Dermis microvascular lymphatic vessel endothelial cell (primary cell): ENCODE measurements at places on chromosomes 7 and 10.

GRCh38 chr10:82144153-82144552 is 269.2 kb downstream of the NRG3 start:
- DNase-seq: no peak

DNA sequence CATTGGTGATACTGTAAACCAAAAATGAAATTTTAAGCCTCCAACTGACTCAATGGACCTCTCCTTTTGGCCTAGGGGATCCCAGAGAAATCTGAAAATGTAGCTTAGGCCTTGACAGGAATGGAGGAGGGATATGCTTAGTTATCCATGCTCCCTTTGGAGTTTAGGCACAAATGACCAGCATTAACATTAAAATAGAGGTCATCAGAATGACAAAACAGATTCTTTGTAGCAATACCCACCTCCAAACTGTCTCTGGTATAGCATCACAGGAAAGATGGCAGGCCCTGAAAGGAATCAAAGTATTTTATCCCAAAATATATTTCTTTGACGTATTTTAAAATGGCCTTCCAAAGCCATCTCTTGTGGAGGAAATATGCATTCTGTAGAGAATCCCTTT is 39.1 kb upstream of the LRRN3 start:
- no peak for DNase-seq

- DNase-seq: no peak
Observed at GRCh38 chr10:118820326-118821116, 65.8 kb upstream of the CACUL1 start.

DNA sequence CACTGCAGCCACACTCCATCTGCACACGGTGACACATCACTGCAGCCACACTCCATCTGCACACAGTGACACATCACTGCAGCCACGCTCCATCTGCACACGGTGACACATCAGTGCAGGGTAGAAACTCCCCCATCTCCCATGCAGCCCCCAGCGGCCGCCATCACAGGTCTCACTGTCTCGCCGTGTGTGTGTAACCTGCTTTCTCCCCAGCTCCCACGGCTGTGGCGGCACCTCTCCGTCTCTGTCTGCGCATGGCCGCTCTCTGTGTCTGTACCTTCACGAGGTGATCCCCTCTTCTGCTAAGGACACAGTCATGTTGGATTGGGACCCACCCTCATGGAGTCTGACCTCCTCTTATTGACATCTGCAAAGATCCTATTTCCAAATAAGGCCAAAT is 527.4 kb downstream of the PTPRN2 start:
- DNase-seq: no peak

DNA sequence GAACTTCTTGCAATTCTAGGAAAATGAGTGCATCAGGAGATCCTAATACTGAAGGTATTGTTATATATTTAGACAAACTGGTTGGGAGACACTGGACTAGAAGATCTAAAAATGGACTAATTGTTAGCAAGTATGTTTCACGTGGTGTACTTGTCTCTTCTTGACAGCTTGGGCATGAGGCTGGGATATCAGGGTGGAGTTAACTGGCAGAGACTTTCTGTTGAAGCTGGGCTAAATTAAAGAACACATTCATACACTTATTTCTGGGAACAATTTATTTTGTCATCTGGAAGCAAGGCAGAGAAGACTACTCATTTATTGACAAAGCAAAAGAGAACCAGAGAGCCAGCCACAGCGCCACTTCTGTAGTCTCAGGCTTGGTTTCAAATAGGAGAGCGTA is 25.9 kb downstream of the TYW1 start:
- DNase-seq: no peak

GRCh38 chr7:26153823-26154783 is 2.1 kb downstream of the NFE2L3 start:
- peak; percentile 83 for DNase-seq

GRCh38 chr7:92567460-92567859 is 22.7 kb downstream of the FAM133B start:
- peak; percentile 69 for DNase-seq

- no peak for DNase-seq
Observed at GRCh38 chr7:78924581-78924980, 528.9 kb downstream of the MAGI2 start.

- no peak for DNase-seq
Observed at GRCh38 chr7:157973971-157974677, 613.5 kb downstream of the PTPRN2 start.

DNA sequence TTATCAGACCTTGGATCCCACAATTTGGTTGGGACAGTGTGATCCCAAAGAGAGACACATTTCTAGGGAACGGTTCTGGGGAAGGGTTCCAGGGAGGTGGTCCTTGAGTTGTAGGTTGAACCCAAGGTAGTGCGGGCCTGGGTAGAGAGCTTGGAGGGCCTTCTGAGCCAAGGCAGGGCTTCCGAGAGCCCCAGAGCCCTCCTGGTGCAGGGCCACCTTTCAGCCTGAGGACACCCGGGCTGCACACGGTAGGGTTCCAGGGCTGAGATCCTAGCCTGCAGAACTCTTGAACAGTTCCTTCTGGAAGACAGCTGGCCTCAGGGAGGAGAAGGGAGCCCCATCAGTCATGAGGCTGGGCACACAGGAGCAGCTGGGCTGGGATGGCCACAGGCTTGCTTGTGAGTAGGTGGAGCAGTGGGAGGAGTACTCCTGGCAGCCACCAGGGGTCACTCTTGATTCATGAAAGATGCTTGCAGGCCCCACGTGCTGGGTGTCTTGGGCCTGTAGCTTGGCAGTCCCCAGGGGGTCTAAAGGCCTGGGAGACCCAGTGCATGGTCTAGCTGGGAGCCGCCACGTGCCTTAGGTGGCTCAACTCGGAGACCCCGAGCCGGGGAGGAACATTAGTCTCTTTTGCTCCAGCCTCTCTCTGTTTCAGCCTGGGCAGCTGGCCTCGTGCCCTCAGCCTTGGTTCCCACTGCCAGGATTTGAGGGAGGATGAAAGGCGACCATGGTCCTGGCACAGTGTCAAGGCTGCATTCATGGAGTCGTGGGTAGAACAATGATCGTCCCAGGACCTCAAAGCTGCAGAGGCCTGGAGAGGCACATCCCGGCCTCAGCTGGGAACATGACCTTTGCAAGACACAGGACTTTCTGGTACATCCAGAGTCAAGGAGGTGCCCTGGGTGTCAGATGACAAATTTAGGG is 381.6 kb downstream of the TYW1 start:
- peak; percentile 73 for DNase-seq

- no peak for DNase-seq
Observed at GRCh38 chr10:66167816-66168215, 758.0 kb upstream of the LRRTM3 start.

GRCh38 chr7:68119411-68119810 is 1122.8 kb downstream of the TYW1 start:
- DNase-seq: no peak

- no peak for DNase-seq
Observed at GRCh38 chr7:113464096-113464855, 345.9 kb upstream of the SMIM30 start.

DNA sequence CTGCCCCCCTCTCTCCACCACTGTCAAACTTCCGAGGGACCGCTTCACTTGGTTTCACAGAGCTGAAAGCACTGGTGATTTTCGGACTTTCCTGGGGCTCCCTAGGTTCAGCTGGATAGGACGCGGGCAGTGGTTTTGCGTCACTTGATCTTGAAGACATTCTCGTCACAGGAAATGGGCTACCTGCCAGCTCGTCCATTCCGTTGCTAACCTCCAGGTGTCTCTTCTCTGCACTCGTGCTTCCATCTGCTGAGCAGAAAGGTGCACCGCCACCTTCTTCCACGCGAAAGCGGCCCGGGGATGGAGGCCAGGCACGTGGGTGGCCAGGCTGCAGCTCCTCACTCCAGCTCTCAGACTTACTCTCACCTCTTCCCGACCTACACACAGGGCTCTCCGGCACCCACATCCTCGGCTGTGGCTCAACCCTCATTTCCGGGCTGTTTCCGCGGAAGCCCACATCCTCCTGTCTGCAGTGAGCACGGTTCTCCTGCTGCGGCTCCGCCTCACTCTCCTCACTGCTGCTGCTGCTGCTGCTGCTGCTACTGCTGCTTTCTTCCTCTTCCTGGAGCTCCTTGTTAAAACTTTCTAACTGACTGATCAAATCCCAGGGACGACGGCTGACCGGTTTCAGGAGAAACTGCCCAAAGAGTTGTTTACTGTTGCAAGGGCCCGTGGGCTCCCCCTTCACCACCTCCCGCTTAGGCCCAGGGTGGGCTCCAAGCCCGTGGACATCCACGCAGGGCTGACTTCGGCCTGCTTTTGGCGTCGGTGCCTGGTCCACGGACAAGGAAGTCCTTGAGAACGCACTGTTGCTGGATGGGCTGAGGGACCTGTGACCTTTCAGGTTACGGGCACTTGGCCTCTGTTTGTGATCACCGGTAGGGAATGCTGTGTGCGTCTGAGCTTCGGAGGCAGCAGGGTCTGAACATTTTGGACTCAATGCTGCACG is 32.1 kb downstream of the JCAD start:
- DNase-seq: peak; percentile 79

- no peak for DNase-seq
Observed at GRCh38 chr7:51038573-51038972, 255.9 kb upstream of the GRB10 start.

DNA sequence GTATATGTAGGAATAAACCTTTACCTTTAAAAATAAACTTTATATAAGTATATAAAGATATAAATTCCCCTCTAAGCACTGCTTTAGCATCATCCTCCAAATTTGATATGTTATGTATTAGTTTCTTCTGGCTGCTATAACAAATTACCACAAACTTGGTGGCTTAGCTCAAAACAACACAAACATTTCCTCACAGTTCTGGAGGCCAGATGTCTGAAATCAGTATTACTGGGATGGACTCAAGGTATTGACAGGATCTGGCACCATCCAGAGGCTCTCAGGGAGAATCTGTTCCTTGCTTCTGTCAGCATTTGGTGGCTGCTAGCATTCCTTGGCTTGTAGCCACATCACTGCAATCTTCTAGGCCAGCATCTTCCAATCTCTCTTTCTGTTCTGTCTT is 6.7 kb upstream of the SCRN1 start:
- no peak for DNase-seq

- no peak for DNase-seq
Observed at GRCh38 chr7:157428554-157428945, 91.7 kb downstream of the DNAJB6 start.

GRCh38 chr10:3538656-3539531 is 246.1 kb downstream of the KLF6 start:
- peak; percentile 69 for DNase-seq

DNA sequence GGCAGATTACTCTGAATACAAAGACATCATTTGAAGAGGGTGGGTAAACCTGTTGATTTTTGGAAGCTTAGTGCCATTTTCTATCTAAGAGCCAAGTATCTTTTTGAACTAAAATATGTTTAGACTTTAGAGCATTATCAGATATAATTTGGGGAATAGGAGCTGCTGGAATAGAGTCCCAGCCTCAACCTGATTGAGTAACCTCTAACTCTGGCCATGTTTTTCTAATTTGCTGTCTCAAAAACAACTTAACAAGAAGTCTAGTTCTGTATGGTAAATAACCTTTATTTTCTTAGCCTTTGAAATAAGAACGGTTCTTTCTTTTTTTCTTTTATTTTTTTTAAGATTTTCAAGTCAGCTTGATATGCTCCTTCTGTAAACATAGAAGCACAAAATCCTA is 224.5 kb downstream of the DYNC1I1 start:
- no peak for DNase-seq

DNA sequence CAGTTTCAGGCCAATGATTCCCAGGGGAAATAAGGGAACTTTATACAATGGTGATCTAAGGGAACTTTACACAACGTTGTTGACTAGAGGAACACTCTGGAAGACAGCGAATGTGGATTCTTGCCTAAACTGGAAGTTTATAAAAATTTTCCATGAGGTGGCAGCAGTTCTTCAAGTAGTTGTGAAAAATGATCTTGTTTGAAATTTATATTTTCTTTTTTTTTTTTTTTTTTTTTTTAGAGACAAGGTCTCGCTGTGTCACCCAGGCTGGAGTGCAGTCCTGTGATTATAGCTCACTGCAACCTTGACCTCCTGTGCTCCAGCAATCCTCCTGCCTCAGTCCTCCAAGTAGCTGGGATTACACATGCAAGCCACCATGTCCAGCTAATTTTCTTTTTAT is 32.1 kb upstream of the GTF2I start:
- no peak for DNase-seq

- DNase-seq: no peak
Observed at GRCh38 chr7:155914341-155914740, 102.1 kb upstream of the SHH start.

- DNase-seq: no peak
Observed at GRCh38 chr7:113628948-113629847, 289.6 kb downstream of the PPP1R3A start.

DNA sequence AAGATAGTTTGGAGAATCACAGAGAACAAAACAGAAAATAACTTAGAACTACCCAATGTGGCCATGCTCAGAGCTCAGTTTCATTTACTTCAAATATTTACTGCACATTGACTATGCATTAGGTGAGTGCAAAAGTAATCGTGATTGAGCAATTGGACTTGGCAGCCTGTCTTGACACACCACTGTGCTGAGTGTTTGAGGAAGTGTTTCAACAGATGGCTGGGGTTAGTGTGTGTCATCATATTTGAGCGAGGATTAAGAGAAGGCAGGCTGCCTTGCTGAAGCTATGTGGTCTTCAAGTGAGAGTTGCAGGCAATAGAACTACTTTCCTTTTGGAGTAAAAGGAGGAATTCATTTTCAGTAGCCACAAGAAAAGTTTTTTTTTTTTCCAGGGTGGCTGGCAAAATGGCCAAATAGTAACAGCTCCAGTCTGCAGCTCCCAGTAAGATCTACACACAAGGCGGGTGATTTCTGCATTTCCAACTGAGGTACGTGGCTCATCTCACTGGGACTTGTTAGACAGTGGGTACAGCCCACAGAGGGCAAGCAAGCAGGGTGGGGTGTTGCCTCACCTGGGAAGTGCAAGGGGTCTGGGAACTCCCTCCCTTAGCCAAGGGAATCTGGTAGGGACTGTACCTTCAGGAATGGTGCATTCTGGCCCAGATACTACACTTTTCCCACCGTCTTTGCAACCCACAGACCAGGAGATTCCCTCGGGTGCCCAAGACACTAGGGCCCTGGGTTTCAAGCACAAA is 37.6 kb downstream of the AKR1C4 start:
- peak; percentile 37 for DNase-seq

- DNase-seq: no peak
Observed at GRCh38 chr7:30880125-30880720, 31.4 kb upstream of the AQP1 start.

DNA sequence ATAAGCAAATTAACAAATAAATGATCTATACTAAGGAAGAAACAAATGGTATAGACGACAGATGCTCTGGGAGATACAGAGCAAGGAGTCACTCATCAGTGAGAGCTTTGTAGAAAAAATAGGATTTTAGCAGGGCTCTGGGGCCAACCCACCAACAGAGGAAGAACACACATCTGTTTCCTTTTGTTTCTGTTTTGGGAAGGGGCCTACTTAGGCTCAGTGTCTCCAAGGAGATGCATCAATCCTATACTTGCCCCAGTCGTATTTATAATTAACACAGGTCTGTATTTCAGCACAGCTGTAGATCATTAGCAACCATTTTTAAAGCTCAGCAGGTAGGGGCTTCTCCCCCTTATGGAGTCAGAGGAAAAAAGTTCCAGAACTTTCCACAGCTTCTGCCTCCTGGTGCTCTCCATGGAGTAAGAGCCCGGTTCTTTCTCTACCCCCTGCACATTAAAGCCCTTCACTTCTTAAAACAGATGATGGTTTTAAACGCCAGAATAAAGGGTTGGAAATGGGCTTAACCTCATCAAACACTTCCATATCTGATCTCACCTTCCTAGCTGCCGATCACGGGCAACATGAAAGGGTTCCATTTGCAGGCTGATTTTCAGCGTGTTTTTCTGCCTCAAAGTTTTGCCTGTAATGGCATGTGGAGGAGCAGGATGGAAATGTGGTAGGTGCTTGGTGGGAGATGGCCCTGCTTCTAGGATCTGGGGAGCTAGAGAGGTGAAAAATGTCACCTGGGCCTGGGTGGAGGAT is 291.7 kb downstream of the TCF7L2 start:
- DNase-seq: no peak
